ENCODE measurements at places on chromosomes 6 and 20.

- no peak for DNase-seq
Measured at GRCh38 chr20:33925867-33926266, 67.8 kb upstream of the RALY start.

DNA sequence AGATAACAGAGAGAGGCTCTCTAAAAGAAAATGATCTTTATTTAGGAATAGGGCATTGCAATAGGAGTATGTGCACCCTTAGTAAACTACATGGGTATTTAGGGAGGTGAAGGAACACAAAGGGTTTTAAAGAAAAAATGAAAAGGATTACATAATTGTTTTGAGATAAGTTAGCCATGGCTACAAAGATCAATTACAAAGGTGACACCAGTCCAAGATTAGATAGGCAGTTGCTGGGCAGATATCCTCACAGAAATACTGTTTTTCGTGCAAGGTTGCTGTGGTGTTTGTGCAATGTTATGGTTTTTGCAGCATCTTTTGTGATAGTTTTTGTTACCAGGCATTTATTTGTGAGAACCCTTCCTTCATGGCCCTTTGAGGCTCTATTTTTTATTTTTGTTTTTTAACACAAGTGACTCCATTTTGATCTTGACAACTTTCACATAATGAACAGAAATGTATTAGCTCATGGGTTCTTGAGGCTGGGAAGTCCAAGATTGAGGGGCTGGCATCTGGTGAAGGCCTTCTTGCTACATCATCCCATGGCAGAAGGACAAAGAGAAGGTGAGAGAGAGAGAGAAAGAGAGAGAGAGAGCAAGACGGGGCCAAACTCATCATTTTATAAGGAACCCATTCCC is 5.6 kb upstream of the CCNC start:
- no peak for DNase-seq

- no peak for DNase-seq
Measured at GRCh38 chr6:169086020-169086419, 167.6 kb downstream of the THBS2 start.

DNA sequence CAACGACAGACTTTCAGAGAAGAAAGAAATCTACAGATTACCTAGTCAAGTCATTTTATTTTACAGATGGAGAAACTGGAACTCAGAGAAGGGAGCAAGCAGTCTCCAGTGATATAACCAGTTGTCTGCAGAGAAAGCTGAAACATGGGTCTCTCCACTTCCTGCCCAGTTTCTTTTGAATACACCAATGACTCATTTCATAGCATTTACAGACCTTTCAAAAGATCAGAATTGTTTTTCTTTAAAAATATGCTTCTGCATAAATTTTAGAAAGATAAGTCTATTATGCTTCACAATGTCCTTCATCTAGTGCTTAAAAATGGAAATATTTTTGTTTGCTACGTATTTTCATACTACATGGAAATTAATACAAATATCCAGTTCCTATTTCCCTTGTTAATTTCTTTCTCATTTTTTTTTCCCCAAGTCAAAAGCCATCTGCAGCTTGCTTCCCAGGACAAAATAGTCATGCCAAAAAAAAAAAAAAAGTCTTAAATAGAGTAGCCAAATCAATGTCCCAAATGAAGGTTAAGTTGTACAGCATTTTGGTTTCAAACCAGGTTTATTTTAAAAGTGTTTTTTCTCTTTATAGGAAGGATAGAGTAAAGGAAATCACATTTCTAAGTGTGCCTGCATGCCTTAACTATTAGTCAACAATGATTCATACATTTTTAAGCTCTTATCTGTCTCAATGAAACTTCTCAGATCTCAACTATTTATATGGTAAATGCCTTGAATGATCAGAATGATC is 36.9 kb downstream of the ARHGAP18 start:
- no peak for DNase-seq

- no peak for DNase-seq
Measured at GRCh38 chr20:25063981-25064380, 6.0 kb upstream of the ACSS1 start.

DNA sequence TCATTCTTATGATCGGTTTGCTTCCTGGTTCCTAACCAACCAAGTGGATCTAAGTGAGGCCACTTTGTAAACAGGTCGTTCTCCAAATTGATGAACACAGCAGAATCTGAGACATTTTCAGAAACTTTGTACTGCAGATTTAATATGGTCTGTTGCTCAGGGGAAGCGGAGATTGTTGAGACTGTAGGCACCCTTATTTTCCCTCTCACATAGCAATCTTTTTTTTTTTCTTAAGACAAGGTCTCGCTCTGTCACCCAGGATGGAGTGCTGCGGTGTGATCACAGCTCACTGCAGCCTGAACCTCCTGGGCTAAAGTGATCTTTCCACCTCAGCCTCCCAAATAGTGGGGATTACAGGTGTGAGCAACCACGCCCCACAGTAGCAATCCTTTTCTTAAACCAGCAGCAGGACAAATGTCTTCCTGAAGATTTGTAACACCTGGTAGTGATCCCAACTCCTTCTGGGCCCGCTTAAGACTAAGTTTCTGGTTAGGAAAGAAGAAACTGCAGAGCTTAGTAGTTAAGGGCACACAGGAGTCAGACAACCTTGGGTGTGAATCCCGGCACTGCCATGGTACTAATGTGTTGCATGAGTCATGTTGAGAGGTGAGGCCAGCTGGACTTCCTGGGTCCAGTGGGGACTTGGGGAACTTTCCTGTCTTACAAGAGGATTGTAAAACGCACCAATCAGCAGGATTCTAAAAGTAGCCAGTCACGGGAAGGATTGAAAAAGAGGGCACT is 48.4 kb upstream of the EZR start:
- DNase-seq, result no peak

DNA sequence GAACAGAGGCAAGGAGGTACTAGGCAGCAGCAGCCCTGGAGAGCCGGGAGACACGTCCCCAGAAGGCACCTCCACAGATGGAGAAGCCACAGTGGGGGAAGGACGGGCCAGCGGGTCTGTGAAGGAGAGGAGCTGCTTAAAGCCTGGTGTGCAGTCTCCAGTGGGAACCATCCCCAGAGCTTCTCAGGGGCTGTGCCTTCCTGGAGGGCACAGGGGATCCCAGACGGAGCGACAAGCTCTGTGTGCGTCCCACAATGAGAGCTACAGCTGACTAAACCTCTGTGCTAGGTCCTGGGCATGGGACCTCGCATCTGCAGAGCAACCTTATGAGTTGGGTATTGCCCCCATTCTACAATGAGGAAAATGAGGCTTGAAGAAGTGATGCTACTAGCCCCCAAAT is 50.7 kb downstream of the EZR start:
- DNase-seq, result no peak

DNA sequence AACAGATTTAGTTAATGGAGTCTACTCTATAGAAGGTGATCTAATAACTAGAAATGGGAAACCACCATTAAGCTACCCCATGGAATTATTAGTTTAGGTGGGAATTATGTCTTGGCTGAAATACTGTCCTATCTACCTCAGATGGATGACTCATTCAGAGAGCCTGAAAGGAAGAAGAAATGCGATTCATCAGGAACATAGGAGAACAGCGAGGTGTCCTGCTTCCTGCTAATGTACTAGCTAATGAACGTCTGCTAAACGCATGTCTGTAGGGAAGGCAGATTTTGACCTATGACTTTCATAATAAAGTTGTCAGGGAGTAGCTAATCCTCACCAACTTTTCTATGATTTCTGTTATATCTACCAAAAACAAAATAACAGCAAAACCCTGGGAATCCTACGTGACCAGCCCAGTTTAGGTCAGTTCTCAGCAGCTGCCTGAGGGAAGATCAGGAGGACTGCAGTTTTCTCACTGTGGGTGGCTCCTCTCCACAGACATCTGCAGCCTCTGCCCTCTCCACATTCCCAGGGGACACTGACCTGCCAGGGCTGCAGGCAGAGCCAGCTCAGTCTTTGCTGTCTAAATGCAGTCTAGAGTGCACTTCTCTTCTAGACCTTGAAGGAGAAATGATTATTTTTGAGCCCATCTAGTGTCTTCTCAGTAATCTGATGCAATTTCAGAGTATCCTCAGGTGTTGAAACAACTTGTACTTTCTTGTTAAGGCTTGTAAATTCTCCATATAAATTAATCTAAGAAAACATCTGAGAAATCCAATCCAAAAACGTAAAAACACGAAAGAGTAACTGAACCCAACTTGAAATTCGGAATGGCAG is 18.1 kb upstream of the SFT2D1 start:
- no peak for DNase-seq

DNA sequence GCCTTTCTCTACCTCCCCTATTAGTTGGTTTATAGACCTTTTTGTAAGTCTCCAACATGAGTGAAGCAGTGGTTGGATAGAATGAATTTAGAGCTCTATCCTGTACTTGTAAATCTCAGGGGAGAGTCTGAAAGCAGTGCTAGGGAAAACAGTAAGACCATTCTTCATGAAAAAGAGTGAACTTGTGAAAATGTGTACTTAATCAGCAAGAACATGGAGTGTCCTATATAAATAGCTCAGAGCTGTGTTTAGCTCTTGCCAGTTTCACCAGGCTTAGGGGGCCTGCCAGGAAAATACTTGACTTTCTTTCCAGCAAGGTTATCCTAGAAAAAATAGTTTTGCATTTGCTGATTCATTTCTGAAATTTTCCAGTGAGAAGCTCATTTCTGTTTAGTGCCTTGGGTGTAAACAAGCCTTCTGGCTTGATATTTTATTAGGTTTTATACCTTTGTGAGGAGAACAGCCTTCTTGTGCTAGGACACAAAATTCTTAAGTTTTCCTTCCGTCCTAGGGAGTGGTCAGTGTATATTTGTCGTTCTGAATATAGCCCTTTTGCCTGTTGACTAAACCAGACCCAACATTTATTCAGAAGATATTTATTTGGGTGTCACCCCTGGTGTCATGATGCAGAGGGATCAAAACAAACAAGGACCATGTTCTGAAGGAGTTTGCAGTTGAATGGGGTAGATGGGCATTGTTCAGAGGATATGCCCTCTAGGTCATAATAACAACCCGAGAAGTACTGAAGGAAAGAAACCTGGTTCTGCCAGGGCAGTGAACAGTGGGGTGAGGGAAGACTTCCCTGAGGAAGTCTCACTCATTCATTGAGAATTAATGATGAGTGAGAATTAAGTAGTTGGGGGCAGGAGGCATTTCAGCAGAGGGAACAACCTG is 7.6 kb downstream of the ARFGEF2 start:
- no peak for DNase-seq

DNA sequence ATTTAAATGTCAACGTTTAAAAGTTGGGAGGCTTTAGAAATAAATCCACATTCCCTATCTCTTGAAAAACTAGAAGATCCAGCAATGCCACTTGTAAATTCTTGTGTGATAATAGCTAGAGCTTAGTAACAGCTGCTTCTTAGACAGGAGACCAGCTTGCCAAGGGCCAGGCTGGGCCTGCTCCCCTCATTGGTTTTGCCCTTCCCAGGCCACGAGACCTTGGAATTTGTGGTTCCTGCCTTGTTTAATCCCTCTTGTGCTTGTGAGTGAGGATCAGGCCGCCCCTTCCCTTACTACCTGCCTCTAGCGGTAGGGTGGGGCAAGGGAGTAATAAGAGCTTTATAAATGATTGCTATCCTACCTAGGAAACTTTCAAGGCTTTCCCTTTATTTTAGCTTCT is 363.5 kb downstream of the SYNE1 start:
- no peak for DNase-seq

GRCh38 chr6:79064635-79065034 is 13.4 kb downstream of the PHIP start:
- DNase-seq, result no peak

- no peak for DNase-seq
Measured at GRCh38 chr6:159493898-159494585, 199.0 kb downstream of the SOD2 start.

DNA sequence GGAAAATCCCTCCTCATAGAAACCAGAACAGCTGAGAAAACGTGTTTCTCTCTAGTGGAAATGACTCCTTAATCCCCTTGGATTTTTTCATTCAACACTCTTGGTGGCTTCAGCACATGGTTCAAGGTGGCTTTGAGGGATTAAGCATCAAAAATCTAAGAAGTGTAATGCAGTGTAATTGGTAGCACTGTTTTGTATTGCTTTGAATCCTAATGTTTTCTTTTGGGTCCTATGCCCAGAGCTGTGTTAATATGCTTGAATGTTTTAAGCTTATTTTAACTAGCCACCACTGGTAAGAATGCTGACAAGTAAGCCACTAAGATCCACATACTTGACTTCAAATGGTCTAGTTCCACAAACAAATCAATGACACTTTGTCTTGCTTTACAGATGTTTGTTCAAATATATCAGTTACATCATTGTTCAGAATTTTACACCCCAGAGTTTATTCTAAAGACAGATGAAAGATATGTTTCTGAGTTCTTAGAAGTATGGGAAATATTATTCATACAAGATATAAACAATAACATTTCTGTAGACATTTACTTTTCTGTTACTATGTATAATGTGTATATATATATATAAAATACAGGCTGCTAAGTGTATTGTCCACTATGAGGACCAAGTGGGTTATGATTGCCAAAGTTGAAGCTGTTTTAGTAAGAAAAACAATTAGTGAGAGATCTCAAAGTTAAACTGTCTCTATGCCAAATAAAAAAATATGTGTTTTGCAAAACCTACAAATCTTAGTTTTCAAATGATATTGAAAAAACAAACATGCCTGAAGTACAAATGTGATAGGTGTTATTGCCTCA is 220.8 kb downstream of the OGFRL1 start:
- DNase-seq, result no peak

- DNase-seq, result no peak
Measured at GRCh38 chr20:4102381-4102780, 87.0 kb upstream of the RNF24 start.

DNA sequence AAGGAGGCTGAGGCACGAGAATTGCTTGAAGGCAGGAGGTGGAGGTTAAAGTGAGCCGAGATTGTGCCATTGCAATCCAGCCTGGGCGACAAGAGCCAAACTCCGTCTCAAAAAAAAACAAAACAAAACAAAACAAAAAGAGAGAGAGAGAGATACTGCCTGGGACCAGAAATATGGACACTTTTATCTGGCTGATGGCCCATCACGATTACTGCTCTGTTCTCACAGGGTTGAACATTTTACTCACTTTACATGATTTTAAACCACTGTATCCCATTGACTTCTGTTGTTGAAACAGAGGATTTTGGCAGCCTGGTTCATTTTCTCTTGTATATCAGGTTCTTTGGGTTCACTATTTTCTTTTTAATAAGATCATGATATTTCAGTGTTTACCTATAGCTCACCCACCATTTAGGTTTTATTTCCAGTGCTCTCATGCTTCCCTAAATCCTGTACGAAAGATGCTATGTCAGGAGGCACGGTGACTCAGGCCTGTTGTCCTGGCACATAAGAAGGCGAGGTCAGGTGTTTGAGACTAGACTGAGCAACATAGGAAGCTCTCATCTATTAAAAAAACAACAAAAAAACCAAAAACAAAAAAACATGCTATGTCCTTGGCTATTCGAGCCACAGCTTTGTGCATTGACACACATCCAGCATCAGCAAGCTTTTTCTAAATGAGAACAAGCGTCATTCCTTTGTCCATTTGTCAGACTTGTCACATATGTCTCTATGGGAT is 34.5 kb upstream of the RREB1 start:
- no peak for DNase-seq

Data from cortex of kidney (tissue), 1 donor.